ENCODE measurements at places on chromosomes 7 and 10.

DNA sequence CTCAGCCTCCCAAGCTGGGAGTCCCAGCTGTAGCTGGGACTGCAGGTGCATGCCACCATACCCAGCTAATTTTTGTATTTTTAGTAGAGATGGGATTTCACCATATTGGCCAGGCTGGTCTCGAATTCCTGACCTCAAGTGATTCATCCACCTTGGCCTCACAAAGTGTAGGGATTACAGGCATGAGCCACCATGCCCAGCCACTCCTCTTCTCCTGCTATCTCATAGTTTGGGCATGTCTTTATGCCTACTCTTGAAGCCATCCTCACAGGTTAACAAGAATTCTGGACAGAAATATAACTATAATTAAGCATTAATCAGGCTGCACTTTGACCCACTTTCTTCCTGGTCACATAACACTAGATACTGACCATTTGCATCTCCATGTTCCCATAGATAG lies 28.6 kb upstream of the C10orf67 start:
- no peak for DNase-seq

GRCh38 chr7:25408876-25409275 lies 180.6 kb upstream of the NPVF start:
- no peak for DNase-seq

GRCh38 chr10:94006591-94007550 lies 13.1 kb downstream of the PLCE1 start:
- no peak for DNase-seq

DNA sequence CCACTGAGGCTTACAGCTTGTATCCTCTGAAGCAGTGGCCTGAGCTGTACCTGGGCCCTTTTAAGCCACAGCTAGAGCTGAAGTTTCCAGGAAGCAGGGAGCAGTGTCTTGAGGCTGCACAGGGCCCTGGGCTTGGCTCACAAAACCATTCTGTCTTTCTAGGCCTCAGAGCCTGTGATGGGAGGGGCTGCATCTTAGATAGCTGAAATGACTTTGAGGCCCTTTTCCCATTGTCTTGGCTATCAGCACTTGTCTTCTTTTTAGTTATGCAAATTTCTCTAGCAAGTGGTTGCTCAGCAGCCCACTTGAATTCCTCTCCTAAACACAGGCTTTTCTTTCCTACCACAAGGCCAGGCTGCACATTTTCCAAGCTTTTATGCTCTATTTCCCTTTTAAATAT lies 864.2 kb downstream of the REEP3 start:
- no peak for DNase-seq

DNA sequence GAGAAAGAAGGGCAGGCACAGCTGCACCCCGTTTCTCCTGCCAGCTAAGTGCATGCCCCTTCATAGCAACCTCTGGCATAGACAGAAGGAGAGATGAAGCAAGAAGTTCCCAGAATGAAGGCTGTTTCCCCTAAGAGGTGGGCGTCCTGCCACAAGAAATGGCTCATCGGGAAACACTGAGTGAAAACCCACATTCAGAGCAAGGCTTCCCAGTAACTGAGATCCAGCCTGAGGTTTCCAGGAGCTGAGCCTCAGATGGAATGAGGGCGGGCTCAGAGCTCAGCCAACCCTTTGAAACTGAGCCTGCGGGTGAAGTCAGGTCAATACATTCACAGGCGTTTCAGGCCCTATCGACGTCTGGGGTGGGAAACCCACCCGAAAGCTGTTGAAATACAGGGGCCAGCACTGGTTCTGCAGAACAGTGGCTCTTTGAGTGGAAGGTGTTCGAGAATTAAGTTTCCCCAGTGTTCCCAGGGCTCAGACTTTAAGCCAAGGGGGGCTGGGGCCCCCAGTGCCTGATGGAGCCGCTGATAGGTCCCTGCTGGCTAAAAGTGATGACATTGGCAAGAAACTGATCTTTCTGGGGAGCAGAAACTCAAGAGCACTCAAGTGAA lies 510.2 kb downstream of the RPS24 start:
- no peak for DNase-seq

DNA sequence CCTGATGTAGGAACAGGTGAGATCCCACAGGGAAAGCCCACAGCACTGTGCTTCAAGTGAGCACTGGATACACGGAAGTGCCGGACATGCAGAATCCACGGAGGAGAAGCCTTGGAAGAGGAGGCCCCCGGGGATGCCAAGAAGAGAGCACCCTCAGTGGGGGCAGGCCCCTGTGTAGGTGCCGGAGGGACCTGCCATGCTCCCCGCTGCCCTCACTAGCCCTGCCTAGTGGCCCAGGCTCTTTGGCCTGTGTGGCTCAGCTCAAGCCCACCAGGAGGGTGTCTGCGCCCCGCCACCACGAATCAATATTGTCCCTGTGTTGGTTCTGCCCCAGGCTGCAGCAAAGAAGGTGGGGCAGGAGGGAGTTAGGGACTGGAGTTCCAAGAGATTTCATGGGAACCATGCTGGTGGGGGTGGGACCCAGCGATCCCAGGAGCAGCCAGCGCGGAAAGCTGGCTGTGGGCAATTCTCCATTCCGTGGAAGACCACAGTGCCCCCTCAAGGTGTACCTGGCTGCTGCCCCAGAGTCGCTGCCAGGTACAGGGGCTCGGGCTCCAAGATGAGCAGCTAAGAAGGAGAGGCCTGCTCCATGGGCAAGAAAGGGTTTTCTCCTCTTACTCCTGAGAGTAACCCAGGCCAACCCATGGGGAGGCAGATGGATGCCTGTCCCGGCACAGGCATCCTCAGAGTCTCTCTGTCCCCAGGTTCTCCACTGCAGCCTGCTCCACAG lies 34.9 kb upstream of the LEP start:
- no peak for DNase-seq

DNA sequence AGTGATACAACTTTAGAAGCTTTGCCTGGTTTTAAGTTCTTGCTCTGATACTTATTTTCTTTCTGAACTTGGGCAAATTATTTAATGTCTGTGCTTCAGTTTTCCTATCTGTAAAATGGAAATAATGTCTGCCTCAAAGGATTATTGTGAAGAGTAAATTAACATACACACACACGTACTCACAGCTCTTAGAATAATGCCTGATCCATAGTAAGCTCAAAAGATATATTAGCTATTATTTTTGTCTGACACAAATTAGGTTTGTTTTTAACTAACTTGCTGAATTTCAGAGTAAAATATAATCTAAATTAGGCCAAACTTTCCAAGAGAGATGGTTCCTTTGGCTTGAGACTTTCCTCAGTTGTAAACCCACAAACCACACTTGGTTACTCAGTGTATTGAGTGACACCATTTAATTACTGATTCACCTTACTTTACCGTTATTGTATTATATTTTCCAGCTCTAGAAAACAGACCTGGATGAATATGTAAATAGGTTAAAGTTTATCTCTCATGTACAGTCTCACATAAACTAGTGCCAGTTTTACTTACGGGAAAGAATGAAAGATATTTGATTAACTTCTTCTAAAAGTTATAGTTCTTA lies 50.4 kb downstream of the VTI1A start:
- no peak for DNase-seq

- no peak for DNase-seq
These were observed 192.6 kb upstream of the LYZL2 start for GRCh38 chr10:30821994-30822692.

DNA sequence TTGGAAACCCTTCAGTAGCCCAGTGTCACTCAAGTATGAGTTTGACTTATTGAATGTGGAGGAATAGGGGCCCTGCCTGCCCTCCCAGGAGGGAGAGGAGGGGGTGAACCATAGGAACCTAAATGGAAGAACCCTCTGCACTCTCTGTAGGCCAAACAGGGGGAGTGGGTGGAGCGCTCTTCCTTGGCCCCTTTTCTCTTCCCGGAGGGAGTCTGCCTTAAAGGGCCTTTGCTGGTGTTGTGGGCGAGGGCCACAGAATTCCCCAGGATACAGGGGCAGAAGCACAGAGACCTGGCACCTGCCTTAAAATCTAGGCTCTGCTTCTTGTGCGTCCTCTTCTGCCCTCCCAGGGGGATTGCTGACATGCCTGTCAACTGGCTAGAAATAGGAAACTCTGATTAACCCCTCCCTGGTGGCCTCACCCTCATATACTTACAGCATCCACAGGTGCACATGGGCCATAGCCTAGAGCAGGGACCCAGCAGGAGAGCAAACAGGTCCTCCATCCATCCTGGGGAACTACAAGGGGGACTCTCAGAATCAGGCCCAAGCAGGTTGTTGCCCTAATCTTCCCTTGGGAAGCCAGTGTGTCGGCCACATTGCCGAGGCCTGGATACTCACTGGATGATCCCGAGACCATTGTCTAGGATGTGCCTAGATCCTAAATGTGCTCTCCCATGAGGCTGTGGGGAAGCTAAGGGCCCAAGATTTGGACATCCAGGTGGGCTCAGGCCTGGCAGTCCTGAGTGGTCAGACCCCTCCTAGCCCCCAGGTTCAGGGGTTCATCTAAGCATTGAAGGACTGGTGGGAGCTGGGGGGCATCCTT lies 3.4 kb downstream of the TRIM8 start:
- DNase-seq, result no peak

- DNase-seq, result no peak
These were observed 861.1 kb downstream of the TYW1 start for GRCh38 chr7:67857698-67858097.

- DNase-seq, result peak; percentile 69
These were observed 130.3 kb upstream of the POT1 start for GRCh38 chr7:125059861-125060456.

DNA sequence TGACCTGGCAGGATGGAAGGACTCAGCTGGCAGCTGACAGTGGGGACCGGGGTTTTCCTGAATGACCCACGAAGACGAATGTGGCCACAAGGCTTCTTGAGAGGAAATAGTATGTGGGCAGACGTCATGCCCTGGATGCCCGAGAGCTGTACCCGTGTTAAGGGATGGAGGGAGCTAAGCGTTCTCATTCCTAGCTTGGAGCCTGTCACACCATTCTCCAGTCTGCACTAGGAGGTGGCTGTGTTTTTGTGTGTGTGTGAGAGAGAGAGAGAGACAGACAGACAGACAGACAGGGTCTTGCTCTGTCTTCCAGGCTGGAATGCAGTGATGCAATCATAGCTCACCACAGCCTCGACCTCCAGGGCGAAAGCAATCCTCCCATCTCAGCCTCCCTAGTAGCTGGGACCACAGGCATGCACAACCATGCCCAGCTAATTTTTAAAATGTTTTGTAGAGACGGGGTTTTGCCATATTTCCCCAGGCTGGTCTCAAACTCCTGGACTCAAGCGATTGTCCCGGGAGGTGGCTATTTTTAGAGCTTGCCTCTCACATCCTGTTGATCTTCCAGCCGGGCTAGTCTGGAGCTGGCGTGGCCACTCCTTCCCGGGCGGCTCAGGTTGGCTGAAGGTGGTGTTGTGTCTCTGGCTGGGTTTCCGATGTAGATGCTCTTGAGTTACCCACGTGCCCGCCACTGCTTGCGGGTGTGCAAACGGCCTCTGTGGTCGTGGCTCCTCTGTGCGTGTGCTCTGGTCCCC lies 2.1 kb downstream of the AMZ1 start:
- no peak for DNase-seq

GRCh38 chr10:131181456-131181855 lies 130.1 kb downstream of the TCERG1L start:
- DNase-seq, result no peak

DNA sequence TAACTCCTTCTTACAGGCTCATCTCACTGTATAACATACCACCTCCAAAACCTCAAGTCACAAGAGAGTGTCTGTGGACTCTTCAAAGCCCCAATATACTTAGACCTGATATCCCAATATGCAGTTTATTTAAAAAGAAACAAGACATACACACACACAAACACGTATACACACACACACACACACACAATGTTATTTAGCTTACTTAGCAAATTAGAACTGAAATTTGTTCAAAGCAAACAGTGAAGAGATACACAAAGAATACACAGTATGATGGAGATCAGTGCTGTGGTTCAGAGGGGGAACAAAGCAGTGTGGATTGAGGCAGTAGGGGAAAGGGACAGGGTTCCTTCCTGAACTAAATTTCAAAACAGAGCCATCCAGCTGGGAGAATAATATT lies 807.2 kb downstream of the IPMK start:
- no peak for DNase-seq

DNA sequence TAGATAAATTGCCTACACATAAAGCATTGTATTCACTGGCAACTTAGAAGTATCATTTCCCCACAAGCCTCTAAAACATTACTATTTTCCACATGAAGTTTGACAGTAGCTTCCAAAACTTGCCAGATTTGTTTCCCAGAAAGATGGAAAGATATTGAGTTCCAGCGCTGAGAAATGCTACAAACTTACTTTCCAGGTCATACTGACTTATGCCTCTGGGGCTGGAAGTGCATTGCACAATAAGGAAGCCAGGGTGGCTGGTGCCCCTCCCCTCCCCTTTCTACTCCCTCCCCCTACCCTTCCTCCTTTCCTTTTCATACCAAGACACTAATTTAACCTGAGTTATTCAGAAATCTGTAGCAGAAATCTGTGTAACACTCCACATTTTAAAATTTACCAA lies 212.6 kb downstream of the WDR37 start:
- DNase-seq, result no peak

GRCh38 chr7:27709137-27710075 lies 30.6 kb upstream of the TAX1BP1 start:
- no peak for DNase-seq

DNA sequence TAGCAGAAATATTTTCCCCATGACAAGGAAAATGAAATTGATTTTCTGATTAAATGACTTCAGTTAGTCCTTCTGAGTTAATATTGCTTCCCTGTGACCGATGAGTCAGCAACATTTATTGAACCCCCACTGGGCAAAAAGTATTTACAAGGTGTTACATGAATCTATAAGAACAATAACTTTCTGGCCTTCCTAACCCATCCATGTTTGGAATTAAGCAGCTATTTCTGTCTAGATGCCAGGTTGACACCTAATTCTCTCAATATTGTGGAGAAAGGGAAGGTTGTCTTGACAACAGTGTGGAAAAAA lies 112.9 kb upstream of the JAZF1 start:
- DNase-seq, result no peak

DNA sequence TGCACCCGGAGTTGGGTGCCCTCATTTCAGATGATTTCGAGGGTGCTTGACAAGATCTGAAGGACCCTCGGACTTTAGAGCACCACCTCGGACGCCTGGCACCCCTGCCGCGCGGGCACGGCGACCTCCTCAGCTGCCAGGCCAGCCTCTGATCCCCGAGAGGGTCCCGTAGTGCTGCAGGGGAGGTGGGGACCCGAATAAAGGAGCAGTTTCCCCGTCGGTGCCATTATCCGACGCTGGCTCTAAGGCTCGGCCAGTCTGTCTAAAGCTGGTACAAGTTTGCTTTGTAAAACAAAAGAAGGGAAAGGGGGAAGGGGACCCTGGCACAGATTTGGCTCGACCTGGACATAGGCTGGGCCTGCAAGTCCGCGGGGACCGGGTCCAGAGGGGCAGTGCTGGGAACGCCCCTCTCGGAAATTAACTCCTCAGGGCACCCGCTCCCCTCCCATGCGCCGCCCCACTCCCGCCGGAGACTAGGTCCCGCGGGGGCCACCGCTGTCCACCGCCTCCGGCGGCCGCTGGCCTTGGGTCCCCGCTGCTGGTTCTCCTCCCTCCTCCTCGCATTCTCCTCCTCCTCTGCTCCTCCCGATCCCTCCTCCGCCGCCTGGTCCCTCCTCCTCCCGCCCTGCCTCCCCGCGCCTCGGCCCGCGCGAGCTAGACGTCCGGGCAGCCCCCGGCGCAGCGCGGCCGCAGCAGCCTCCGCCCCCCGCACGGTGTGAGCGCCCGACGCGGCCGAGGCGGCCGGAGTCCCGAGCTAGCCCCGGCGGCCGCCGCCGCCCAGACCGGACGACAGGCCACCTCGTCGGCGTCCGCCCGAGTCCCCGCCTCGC lies at the start of gene EGFR:
TSS of gene EGFR (plus strand) at position 657 of the 830 bp plus-strand sequence. CDS start 261 bp downstream, outside the sequence.
- peak; percentile 16 for DNase-seq

GRCh38 chr10:35336084-35336831 lies at the start of gene CCNY:
TSS of gene CCNY (plus strand) at chr10:35336509. CDS start at chr10:35337054, 545 bp downstream.
- DNase-seq, result peak; percentile 31

GRCh38 chr10:13173616-13174015 lies 12.3 kb downstream of the MCM10 start:
- no peak for DNase-seq

All from NCI-H1092 treated with DMSO at 0.1 percent for 48 hours (cell line).